HepG2 (cell line): ENCODE measurements at places on chromosomes 16 and 17. TPM values are rescaled to one million over a fixed set of nuclear protein-coding genes. Genes with fewer than 3 reads are reported as not detected.

The PNMT gene
- not detected in 2 replicates for total RNA-seq

The KRTAP4-6 gene
- total RNA-seq: not detected in 2 replicates

DNA sequence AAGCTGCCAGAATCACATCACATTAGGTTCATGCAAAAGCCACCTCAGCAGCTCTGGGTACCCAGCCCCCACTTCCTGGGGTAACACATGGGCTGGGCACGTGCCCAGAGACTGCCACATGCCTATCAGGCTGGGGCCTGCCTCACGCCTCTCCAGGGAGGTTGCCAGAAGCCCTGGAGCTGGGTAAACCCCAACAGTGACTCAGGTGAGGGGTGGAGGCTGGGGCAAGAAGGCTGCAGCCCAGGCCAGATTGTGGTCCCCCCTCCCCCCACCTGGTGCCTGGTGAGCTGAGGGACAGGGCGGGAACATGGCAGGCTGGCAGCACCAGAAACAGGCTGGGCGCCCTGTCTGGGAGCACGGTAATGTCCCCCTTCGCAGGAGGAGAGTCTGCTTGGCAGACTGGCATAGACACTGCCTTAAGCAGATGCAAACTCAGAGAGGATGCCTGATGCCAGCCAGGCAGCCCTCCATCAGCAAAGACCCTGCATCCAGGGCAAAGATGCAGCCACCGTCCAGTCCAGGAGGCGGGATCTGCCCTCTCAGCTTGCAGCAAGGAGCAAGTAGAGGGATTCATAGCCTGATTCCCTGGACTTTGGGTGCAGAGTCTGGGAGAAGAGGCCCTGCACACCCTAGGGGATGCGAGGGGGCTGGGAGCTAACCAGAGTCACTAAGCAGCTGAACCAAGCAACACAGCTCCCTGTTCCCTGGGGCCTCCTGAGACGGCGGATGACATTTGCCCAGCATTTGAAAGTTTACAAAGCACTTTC, 28.8 kb downstream of the NGFR start:
- H3K27ac ChIP-seq: no peak overlapping the region
- no peaks in the 10 kb centered on the region for H3K4me1 ChIP-seq
- no peak overlapping the region for H3K4me3 ChIP-seq
- DNase-seq: no peak
- H3K36me3 ChIP-seq: no peaks in the 10 kb centered on the region

DNA sequence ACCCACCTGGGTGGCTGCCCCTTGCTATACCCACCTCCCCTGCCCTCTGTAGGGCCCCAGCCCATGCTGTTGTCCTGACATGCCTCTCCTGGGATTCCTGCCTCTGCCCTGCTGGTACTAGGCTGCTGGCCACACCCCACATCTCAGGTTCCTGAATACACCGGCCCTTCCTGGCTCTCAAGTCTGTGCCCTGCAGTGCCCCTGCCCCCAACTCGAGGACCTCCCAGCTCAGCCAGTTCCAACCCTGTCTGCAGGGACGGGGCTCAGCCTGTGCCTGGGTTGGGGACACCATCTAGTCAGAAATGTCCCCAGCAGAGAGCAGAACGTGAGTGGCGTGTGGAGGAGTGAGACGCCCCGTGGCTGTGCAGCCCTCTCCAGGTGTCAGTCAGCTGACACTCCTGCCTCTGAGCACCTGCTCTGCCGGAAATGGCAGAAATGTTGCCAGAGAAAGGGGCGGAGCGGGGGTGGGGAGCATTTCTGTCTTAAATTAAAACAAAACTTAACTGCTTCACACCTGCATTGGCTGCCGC, 28.7 kb downstream of the ACSF3 start:
- no peak overlapping the region for H3K27ac ChIP-seq
- peaks cover 12% of the 10 kb centered on the region for H3K4me1 ChIP-seq
- peaks cover 24% of the 10 kb centered on the region; the same call in 2 of the 3 replicates for H3K36me3 ChIP-seq
- no peaks in the 10 kb centered on the region for H3K27me3 ChIP-seq
- no peak for DNase-seq
- no peak overlapping the region for H3K4me3 ChIP-seq

- peak; percentile 55 for DNase-seq
- no peaks in the 10 kb centered on the region for H3K36me3 ChIP-seq
- H3K27ac ChIP-seq: no peak overlapping the region
- H3K27me3 ChIP-seq: no peaks in the 10 kb centered on the region
- peaks cover 87% of the 10 kb centered on the region for H3K4me1 ChIP-seq
- no peak overlapping the region for H3K4me3 ChIP-seq
Measured at GRCh38 chr17:40322358-40323315, 13.7 kb downstream of the RARA start.

- H3K36me3 ChIP-seq: peaks cover 8% of the 10 kb centered on the region
- H3K27me3 ChIP-seq: no peaks in the 10 kb centered on the region
- no peak for DNase-seq
- peaks cover 42% of the 10 kb centered on the region for H3K4me1 ChIP-seq
Measured at GRCh38 chr16:72013888-72014581, 5.5 kb downstream of the DHODH start.

The SPATA22 gene
- not detected in 2 replicates for total RNA-seq

DNA sequence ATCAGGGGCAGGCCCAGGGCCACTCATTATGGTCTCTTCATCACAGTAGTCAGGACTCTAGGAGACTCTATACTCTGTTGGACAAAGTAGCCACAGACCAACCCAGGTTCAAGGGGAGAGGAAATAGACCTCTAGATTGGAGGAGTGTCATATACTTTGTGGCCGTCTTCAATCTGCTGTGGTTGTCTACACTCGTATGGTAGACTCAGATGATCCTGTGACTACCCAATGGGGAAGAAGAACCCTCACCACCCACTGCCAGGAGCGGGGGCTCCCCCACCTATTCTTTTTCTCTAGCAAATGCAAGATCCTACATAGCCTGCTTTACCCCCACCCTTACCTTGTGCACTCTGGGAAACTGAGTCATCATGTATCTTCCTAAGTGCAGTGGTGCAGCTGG, 80.5 kb downstream of the KSR1 start:
- H3K4me3 ChIP-seq: no peak overlapping the region
- no peak overlapping the region for H3K27ac ChIP-seq
- DNase-seq: no peak
- H3K4me1 ChIP-seq: peaks cover 86% of the 10 kb centered on the region
- no peaks in the 10 kb centered on the region for H3K27me3 ChIP-seq

The SIRT7 gene
- total RNA-seq: 14.5 and 24.8 TPM in 2 replicates

DNA sequence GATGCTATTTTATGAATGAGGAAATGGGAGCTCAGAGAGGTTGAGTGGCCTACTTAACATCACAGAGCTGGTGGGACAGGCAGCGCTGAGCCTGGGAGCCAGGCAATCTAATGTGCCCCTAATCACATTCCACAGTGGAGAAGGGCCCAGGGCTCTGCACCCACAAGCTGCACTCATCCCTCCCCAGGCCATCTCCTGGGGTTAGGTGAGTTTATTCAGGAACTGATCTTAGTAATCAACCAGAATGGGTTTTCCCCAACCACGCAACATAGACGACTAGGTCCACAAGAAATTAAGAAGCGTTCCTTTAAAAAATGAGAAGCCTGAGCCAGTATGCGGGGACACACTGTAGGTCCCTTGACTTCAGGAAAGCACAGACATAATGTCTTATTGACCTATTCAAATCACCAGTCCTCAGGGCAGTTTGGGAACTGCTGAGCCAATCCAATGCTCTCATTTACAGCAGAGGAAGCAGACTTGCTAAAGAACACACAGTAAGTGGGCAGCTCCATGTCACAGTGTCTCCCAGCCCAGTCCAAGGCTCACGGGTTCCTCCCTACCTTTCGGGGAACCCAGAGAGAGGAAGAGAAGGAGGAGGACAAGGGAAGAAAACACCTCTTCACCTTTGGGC, 2.3 kb downstream of the MPP3 start:
- H3K4me1 ChIP-seq: peaks cover 21% of the 10 kb centered on the region
- peaks cover 3% of the 10 kb centered on the region; the same call in 1 of the 2 replicates for H3K27me3 ChIP-seq
- no peak overlapping the region for H3K4me3 ChIP-seq
- H3K36me3 ChIP-seq: no peaks in the 10 kb centered on the region

DNA sequence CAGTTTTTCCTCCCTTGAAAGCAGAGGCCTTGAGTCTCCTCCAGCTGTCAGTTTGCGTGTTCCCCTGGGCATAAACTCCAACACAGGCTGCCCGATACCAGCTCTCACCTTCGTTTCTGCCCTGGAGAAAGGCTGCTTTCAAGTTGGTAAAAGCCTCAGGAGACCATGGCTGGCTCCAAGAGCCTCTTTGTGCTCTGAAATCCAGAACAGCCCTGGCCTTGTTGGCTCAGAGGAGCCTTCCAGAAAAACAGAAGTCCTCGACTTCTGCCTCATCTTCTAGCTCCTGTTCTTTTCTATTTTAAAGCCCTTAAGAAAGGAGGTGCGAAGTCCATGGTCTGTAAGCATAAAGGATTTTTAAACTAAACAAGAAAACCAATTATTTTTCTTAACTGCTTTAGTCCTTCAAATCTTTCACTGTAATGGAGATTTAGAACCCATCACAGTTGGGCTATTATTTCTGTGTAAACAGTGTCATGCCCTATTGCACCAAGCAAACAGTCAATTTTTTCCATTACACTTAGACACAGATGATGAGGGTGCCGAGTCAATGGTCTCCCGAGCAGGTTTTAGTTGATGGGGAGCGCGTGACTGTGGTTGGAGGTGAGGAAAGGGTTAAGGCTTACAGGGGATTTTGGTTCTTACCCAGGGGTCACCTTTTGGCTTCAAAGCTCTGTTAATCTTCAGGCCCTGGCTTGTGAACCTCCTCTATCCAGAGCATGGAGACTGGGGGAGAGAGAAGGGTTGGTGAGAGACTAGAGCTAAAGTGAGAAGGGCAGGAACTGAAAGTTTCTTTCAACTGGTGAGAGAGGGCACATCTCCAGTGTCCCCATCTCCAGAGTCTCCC, 212.8 kb downstream of the MSI2 start:
- peak overlapping the region; percentile 62 for H3K27ac ChIP-seq
- H3K27me3 ChIP-seq: no peaks in the 10 kb centered on the region
- no peak overlapping the region for H3K4me3 ChIP-seq
- peak; percentile 66 for DNase-seq
- H3K4me1 ChIP-seq: peaks cover 52% of the 10 kb centered on the region

The PYCARD gene
- 4.4 and 4.8 TPM in 2 replicates for total RNA-seq

DNA sequence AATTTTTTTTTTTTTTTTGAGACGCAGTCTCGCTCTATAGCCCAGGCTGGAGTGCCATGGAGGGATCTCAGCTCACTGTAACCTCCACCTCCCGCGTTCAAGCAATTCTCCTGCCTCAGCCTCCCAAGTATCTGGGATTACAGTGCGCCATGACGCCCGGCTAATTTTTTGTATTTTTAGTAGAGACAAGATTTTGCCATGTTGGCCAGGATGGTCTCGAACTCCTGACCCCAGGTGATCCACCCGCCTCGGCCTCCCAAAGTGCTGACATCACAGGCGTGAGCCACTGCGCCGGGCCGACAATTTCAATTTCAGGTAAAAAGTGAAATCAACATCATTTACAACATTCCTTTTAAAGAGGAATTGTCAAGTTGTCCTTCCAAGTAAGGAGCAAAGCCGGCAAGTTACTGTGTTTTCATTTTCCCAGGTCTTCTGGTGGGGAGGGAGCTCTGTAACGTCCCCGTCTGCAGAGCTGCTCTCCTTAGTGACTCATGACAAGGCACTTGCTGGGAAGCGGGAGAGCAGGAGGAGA, 873 bp downstream of the NPLOC4 start:
- H3K27me3 ChIP-seq: no peaks in the 10 kb centered on the region
- peak overlapping the region; percentile 80 for H3K4me3 ChIP-seq
- no peak for DNase-seq

GRCh38 chr17:7511108-7511507, 26.9 kb downstream of the POLR2A start:
- no peak overlapping the region for H3K27ac ChIP-seq
- H3K36me3 ChIP-seq: peaks cover 34% of the 10 kb centered on the region
- H3K4me3 ChIP-seq: no peak overlapping the region
- H3K4me1 ChIP-seq: peaks cover 3% of the 10 kb centered on the region

The SLC13A2 gene
- total RNA-seq: not detected in 2 replicates

- no peaks in the 10 kb centered on the region for H3K36me3 ChIP-seq
- no peak for DNase-seq
- no peak overlapping the region for H3K27ac ChIP-seq
- H3K4me3 ChIP-seq: no peak overlapping the region
Measured at GRCh38 chr17:28474111-28474531, 677 bp downstream of the SLC13A2 start.

The SLC5A11 gene
- total RNA-seq: 1.7 and 3.3 TPM in 2 replicates

The DOC2A gene
- total RNA-seq: 0.15 and 0.21 TPM in 2 replicates

The DNAAF1 gene
- total RNA-seq: 0.04 TPM in 1 of 2 replicates, not detected in the other

DNA sequence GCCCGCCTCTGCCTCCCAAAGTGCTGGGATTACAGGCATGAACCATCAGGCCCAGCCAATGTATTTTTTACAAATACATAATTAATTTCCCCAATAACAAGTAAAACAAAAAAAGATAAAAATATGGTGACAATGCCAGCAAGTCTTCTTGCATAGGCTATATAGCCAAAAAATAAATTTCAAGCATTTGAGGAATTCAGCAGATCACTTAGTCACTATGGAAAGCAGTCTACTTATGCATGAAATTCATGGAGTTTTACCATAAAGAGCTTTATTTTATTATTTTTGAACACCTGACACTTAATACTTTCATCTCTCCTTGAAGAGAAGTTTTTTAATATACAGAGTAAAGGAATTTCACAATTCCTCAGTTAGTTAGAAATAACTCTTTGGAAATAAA, 56.4 kb downstream of the BRIP1 start:
- H3K27me3 ChIP-seq: no peaks in the 10 kb centered on the region
- H3K4me1 ChIP-seq: no peaks in the 10 kb centered on the region
- no peak for DNase-seq
- no peak overlapping the region for H3K27ac ChIP-seq
- H3K36me3 ChIP-seq: peaks cover 5% of the 10 kb centered on the region; the same call in 1 of the 2 replicates

DNA sequence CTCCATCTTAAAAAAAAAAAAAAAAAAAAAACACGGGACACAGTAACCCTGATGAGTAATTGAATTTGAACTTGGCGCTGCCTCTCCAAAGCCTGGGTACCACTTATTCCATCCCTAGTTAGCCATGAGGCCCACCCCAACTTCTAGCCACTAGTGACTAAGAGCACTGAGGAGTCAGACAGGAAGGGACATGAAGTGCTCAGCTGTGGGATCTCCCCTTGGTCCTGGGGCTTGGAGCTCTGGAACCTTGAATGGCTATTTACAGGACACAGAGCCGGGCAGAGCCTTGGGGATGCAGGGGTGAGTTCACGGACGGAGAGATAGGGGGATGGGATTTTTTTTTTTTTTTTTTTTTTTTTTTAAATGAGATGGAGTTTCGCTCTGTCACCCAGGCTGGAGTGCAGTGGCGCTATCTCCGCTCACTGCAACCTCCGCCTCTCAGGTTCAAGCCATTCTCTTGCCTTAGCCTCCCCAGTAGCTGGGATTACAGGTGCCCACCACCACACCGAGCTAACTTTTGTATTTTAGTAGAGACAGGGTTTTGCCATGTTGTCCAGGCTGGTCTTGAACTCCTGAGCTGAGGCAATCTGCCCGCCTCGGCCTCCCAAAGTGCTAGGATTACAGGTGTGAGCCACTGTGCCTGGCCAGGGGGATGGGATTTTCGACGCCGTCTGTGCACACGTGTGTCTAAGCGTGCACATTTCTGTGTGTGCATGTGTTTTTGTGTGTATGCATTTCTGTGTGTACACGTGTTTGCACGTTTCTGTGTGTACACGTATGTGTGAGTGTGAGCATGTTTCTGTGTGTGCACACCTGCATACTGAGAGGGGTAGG, 20.4 kb upstream of the CIBAR2 start:
- H3K36me3 ChIP-seq: no peaks in the 10 kb centered on the region
- peaks cover 46% of the 10 kb centered on the region for H3K4me1 ChIP-seq
- H3K27me3 ChIP-seq: no peaks in the 10 kb centered on the region; the same call in 1 of the 2 replicates
- DNase-seq: no peak

GRCh38 chr17:54937018-54937417, 31.4 kb downstream of the COX11 start:
- H3K27me3 ChIP-seq: no peaks in the 10 kb centered on the region
- H3K36me3 ChIP-seq: peaks cover 13% of the 10 kb centered on the region
- no peak overlapping the region for H3K27ac ChIP-seq

GRCh38 chr16:14672403-14672971, 21.6 kb downstream of the PLA2G10 start:
- peak; percentile 16 for DNase-seq
- no peak overlapping the region for H3K4me3 ChIP-seq
- peaks cover 13% of the 10 kb centered on the region for H3K4me1 ChIP-seq
